NCI-H1105 treated with DMSO at 0.1 percent for 48 hours (cell line): ENCODE measurements at places on chromosomes 4 and X.

DNA sequence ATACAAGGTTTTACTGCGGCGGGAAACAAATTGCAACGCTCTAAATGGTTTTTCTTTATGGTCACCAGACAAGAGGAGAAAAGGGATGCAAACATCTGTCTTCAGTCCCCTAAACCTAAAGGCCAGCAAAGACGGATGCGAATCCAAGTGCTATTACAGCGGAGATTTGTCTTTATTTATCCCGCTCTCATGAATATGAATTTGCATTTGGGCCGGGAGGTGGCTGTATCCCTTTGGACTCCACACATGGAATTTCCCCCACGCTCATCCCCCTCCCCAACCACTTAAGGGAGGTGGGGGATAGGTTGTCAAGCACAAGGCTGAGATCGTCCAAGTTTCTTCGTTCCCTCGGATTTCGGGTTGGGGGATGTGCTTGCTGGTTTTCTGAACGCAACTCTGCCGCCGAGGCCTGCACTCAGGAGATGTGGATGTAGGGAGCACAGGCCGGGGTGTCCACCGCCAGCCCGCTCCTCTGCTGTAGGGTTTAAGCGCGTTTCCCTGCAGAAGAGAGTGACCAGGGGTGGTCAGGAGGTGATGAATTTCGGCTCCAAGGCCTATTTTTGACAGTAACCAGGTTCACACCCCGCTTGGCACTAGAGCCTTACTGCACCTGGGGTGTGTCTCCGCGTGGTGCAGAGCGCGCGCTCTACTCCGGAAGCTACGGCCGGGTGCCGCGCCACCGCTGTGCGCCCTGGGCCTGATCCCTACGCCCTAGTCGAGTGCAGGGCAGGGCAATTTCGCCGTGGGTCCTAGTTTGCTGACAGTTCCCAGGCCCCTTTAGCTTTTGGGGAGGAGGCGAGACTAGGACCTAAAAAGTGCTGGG lies 2.3 kb upstream of the PHOX2B start:
- DNase-seq, result no peak

- DNase-seq, result no peak
These were observed 276.4 kb downstream of the RPA4 start for GRCh38 chrX:97159916-97160800.

DNA sequence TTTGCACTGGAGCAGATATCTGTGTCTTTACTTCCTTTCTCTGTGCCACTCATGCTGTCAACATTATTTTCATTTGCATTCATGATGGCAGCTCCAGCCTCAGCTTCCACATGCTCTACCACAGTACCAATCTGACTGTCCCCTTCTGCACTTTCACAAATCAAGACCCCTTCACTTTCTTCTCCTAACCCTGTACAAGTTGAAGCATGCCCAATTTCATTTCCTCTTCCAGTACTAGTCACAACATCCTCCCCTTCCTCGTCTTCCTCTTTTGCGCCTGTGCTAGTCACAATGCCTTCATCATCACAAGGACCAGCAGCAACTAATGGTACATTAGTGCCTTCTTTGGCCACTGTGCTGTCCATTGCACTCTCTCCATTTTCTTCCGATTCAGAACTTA lies 26.5 kb downstream of the BOD1L1 start:
- no peak for DNase-seq

- DNase-seq, result no peak
These were observed 5.7 kb downstream of the CYP2U1 start for GRCh38 chr4:107937040-107937439.

- peak; percentile 33 for DNase-seq
These were observed 29.5 kb downstream of the DMP1 start for GRCh38 chr4:87679449-87680169.

DNA sequence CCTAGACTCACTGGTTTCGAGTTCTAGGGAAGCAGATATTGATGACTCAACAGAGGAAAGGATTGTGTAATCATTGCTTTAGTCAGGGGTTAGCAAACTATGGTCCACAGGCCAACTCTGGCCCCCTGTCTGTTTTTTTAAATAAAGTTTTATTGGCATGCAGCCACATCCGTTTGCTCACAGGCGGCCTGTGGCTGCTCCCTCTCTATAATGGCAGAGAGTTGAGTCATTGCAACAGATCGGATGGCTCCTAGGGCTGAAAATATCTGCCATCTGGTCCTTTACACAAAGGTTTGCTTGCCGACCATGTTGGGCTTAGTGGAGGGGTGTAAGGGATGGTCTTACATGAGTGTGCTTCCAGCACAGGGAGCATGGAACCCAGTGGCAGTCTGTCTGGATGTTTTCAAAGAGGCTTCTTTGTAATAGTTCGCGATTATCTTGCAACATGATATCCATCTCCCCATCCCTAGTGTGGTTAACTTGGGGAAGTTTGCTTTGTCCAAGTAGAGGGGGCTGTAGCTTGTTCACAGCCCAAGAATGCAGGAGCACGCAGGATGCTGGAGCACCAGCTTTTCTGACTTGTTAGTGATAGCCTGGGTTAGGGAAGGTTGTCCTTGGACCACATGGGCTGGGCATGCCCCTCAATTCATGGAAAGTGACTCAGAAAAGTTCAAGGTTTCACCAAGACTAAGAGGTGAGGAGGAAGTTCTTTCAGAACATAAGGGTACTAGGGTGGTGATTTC lies 59.3 kb upstream of the CLDN34 start:
- no peak for DNase-seq

DNA sequence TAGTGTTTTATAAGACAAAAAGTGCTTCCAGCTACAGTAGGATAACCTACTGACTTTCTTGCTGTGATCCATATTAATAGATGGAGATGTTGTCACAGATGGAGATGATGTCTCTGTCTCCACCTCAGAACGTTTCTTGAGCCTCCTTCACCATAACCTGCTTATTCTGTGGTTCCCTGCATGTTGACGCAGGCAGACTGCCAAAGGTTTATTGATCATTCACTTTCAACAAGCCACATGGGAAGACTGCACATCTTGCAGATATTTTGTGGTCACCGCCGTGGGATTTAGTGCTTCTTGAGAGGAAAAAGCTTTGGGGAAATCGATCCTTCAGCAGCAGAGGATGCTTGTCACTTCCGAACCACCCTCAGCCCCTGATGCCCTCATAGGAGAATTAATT lies 943.0 kb upstream of the PRKX start:
- no peak for DNase-seq

DNA sequence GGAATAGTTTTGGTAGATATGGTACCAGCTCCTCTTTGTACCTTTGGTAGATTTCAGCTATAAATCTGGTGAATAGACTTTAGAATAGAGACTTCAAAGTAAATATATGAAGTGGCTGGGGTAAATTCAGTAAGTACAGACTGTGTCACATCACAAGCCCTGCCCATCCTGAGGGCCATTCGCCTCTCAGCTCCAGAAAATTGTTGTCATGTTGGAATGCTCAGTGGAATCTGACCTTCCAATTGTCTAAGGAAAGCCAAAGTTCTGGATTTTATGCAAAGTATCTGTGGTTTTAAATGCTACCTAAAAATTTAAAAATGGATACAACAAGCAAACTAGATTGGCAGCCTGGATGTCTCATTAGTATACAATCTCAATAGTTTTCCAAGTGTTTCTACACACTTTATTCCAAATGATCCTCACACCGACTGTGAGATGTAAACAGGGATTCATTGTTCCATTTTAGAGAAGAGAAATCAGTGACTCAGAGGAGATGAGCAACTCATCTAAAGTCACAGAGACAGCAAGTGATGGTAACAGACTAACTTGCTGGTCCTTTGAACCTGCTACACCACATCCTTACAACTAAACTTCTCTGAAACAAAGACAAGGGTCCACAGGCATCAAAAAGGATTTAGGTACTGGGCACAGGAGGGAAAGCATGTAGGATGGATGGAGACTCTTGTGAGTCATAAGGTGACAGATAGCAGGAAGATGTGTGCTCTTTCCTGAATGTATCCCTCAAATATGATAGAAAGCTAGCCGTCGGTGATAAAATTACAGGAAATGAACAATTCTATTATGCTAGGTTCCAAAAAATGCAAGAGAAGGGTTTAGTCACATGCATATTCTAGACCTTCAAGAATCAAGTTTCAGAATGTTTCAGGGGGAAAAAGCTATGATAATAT lies 127.3 kb downstream of the ATP10D start:
- no peak for DNase-seq

- DNase-seq, result no peak
These were observed 81.5 kb downstream of the ARX start for GRCh38 chrX:24934279-24934678.

DNA sequence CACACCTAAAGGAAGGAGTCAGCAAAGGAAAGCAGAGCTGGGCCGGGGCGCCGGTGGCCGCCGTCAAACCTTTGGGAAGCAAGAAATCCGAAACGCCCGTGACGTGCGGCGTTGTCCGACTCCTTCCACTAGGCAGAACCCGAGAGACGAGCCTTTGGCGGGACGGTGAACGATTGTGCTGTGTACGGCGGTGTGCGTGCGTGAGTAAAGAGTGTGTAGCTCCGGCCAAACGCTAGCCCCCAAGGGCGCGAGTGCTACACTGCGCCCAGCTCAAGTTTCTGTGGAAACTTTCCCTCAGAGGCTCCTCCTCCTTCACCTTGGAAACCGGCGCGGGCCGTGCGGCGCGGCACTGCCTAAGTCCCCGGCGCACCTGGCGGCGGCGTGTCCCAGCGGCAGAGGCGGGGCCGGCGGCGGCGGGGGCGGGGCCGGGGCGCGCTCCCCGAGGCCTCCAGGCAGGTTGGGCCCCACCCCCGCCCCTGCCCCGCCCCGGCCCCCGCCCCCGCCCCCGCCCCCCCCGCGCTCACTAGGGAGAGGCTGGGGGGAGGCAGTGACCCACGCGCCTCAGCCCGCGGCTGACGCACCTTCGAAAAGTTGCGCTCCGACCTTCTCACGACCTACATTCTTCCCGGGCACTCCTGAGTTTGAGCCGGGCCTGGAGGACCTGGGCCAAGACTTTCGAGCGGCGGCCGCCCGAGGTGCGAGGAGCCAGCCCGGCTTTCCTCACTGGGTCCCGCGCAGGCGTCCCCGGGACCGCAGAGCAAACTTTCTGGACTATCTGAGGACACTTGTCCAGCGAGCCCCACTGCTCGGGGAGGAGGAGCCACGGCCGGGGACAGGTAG lies at the start of gene FHIP1A:
Gene FHIP1A, plus strand, starts transcription at position 547 of the 840 bp plus-strand sequence. CDS start 157,084 bp downstream, outside the sequence.
- peak; percentile 76 for DNase-seq

- DNase-seq, result no peak
These were observed 190.8 kb upstream of the GEMIN8 start for GRCh38 chrX:14220386-14220944.

DNA sequence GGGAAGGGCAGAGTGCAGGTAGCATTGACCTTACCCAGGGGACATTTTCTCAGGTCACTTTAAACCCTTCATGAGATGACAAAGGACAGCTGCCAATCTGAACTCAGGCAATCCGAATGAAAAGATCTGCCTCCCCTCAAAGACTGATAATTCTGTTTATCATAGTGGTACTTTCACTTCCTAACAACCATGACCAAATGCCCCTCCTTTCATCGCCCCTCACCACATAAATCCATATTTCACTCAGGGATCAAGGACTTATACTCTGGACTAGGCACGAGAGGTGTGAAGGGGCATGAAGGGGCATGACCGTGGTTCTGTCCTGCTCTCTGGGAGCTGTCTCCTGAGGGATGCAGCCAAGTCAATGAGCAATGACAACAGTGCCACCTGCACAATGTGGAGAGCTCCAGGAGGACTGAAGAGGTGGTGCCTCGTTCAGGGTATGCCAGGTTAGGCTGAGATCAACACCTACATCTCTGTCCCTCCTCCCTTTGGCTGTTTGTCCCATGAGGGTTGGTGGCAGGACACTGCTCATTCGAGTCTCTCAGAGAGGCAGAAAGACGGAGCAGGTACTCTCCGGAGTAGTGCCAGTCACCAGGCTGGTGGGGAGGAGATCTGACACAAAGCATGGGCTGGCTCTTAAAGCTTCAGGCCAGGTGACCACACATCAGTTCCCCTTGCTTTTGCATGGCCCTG lies 12.5 kb downstream of the HS3ST1 start:
- no peak for DNase-seq

DNA sequence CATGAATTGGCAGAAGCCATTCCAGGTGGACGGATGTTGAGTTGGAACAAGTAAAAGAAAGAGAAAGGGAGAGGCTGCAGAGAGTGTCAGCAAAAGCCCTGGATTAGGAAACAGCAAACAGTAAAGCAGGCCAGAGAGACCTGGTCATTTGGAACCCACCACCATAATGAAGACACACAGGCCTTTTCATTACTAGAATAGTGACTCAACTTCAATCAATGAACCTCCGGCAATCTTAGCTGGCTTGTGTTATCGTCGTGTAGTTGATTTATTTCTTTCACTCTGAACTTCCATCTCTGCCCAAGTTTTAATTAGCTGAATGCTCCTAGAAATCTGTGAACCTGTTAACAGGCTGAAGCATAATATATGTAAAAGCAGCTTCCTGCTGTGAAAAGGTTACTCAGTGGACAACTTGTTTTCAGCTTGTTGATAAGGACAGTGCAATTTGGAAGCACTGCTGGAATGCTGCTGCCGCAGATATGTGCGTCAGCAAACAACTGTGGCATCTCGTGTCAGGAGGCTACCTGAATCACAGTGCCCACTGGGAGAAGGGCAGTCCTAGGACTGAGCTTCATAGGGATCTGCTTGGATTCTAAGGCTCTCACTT lies 68.8 kb downstream of the SPANXN4 start:
- no peak for DNase-seq

DNA sequence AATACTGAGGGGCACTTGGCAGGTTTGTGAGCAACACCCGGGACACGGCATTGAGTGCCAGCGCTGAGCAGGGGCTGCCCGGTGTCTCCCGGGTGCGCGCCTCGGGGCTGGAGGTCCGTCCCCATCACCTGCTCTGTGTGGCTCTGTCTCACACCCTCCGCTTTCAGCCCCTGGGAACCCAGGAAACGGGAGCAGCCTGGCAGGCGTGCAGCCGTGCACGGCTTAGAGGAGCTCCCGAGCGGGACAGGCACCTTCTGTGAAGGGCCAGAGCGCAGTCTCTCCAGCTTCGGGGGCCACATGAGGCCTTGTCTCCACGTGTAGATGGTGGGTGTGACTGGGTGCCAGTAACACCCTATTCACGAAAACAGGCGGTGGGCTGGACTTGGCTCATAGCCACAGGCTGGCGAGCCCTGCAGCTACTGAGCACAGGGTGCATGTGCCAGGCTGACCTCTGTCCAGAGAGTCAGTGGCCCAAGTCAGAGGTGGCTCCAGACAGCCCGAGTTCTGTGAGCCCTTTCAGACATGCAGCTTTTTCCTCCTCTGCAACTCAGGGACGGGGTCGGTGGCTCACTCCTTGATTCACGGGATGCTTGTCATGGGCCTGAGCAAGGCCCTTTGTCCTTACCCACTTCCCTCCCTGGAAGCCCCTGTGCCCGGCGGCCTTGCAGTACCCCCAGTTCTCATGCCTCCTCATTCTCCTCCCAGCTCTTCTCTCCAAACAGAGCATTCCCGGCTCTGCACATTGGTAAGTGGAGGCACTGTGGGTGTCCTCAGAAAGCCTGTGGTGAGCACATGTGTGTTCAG lies 23.5 kb downstream of the UVSSA start:
- DNase-seq, result no peak

- DNase-seq, result no peak
These were observed 60.6 kb downstream of the OPHN1 start for GRCh38 chrX:68372665-68373064.
